ENCODE measurements at places on chromosomes 6 and 20. TPM values are rescaled to one million over a fixed set of nuclear protein-coding genes. Genes with fewer than 3 reads are reported as not detected.

The DSE gene
- total RNA-seq: 122 TPM

The GJA1 gene
- total RNA-seq: 120 TPM

The HLA-DQB2 gene
- total RNA-seq: not detected

The KHDC1L gene
- not detected for total RNA-seq

The CRIP3 gene
- not detected for total RNA-seq

The ARFGEF3 gene
- 0.44 TPM for total RNA-seq

The CLVS2 gene
- total RNA-seq: under 0.01 TPM

The NDUFAF5 gene
- 10.9 TPM for total RNA-seq

The SIM1 gene
- not detected for total RNA-seq

The OPRM1 gene
- not detected for total RNA-seq

The TUBB gene
- total RNA-seq: 916 TPM

The LTA gene
- not detected for total RNA-seq

The MEI4 gene
- not detected for total RNA-seq

The SMPDL3A gene
- total RNA-seq: 18.0 TPM

The RUNX2 gene
- total RNA-seq: 4.5 TPM
